ENCODE measurements at places on chromosomes 5 and 9.
A peak's percentile ranks its signal among the peaks of the same experiment; 100 is the strongest.

- DNase-seq = no peak
Observed at GRCh38 chr5:44387406-44387805, 1.8 kb downstream of the FGF10 start.

DNA sequence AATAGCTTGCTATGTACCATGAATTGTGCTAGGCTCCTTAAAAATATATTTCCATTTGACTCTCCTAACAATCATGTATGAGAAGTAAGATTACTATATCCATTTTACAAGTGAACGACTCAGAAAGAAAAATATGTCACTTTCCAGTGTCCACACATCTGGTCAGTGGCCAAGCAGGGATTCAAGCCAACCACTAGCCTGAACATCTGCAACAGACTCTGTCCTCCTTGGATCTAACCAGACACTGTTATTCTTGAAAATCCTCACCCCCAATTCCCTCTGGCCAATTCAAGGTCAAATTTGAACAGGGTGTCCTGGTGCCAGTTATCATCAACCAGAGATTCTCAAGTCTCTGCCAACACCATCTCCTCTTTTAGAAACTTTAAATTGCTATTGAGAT lies 344.1 kb upstream of the WWC1 start:
- DNase-seq = no peak

- DNase-seq = no peak
Observed at GRCh38 chr5:140480310-140481014, 67.0 kb upstream of the EIF4EBP3 start.

- DNase-seq = no peak
Observed at GRCh38 chr5:176810687-176811501, 535 bp downstream of the UNC5A start.

DNA sequence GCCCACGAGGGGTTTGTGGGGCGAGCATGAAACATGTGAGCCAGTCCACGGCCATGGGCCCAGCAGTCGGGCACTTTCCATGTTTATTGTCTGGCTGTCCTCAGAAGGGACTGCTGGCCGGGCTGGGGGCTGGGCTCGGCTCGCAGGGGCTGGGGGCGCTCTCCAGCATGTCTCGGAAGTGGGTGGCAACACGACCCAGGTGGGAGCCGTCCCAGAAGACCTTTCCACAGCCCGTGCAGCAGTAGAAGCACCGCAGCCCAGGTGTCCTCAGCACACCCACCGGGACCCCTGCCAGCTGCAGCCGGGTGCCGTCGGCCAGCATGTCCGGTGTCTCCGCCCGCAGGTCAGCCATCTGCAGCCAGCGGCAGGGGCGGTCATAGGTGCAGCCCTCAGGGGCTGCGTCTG lies 4.8 kb upstream of the NRARP start:
- no peak for DNase-seq

DNA sequence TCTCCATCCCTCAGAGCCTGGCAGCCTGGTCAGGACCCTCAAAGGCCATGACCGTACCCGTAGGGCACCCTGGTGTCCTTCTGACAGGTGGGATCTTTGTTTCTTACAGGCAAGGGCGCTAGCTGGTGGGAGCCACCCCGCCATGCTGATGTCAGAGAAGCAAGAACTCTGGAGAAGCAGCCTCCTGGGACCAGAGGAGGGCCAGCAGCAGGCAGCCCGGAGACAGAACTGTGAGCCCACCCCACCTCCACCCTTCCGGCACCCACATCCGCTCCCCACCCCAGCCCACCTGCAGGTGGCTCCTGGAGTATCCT lies 42.2 kb upstream of the IL17B start:
- no peak for DNase-seq

- DNase-seq = no peak
Observed at GRCh38 chr5:75551471-75551870, 39.8 kb downstream of the POLK start.

DNA sequence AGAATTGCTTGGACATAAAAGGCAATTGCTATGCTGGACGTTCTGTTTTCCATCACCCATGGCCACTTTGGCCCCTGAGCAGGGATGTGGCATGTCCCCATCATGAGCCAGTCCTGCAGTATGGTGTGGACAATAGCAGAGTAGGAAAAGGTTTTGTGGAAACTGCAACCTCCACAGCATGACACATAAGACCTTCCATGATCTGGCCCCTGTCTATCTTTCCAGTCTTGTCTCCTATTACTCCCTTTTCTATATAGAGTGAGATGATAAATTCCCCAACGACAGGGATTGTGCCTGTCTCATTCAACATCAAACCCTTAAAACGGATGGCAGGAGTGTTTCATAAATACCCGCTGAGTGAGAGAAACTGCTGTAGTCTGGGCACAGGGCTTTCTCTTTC lies 174.7 kb upstream of the PTCH1 start:
- DNase-seq = no peak

DNA sequence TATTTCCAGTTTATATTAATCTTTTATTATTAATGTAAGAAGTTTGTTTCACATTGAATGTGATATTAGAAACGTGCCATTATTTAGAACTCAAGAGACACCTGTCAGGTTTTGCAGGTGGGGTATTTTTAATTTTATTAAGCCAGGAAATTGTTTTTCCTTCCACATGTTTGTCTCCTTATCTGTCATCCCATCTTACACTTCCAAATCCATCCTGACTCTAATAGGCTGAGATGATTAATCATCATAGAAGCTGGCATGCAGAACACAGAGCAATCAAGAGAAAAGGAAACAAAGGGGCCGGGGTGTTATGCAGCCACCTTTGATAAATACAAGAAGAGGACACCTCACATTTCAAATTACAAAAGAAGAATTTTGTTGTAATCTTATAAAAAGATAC lies 506.5 kb downstream of the ISL1 start:
- DNase-seq = no peak

- DNase-seq = no peak
Observed at GRCh38 chr9:128414461-128414860, 6.2 kb upstream of the CERCAM start.

DNA sequence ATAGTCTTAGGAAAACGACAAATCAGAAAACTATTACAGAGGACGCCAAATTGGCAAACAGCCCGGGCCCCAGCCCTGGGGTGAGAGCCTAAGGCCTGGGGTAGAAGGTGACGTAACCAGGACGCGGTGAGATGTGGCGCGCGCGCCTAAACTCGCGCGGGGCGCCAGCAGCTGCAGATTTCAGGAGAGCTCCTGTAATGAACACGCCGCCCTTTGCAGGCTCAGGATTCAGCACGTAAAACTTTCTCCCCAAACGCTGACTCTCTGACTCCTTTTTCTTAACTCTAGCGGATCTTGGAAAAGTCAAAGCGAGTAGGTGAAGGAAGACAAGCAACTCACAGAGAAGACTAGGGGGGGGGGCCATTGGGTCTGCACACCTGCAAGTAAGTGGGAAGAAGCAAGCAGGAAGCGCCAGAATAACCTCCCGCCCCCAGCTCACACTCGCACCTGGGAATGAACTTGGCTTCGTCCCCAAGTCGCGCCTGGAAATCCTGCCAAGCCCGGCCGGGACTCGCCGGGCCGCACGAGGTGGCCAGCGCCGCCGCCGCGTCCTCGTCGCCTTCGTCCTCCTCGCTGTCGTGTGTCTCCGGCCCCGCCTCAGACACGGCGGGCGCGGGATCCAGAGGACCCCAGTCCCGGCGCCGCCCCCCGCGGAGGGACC lies 822 bp downstream of the RASEF start:
- DNase-seq = no peak

GRCh38 chr5:6525910-6526309 lies 77.3 kb downstream of the UBE2QL1 start:
- peak; percentile 66 for DNase-seq

All from GM20000 (cell line).